ENCODE measurements at places on chromosomes 5 and 9. TPM values are rescaled to one million over a fixed set of nuclear protein-coding genes. Genes with fewer than 3 reads are reported as not detected.

Gene CARTPT
- not detected for total RNA-seq

Gene PCDHA12
- 2.7 TPM for total RNA-seq

Gene FAM169A
- 8.8 TPM for total RNA-seq

Gene NPDC1
- 83.0 TPM for total RNA-seq

Gene PCDHB14
- total RNA-seq: 0.06 TPM

Gene SPATA6L
- total RNA-seq: 2.1 TPM

Gene BTNL3
- not detected for total RNA-seq

Gene KIF12
- 2.2 TPM for total RNA-seq

Gene C5orf63
- 4.0 TPM for total RNA-seq

Gene CYLC2
- not detected for total RNA-seq

Gene CAMK4
- total RNA-seq: not detected

Gene GRIN3A
- not detected for total RNA-seq

Gene KIF4B
- total RNA-seq: 0.04 TPM

Gene CARD9
- total RNA-seq: 0.85 TPM

Gene S1PR3
- 36.6 TPM for total RNA-seq

Gene CAMK2A
- total RNA-seq: 1.4 TPM

Gene IRF1
- 33.4 TPM for total RNA-seq

Gene SGTB
- 11.4 TPM for total RNA-seq

Gene FBP2
- total RNA-seq: not detected

All from A549 treated with DMSO at 1 μM for 4 hours (cell line).